ENCODE measurements at places on chromosomes 6 and 20.
A peak's percentile ranks its signal among the peaks of the same experiment; 100 is the strongest.

DNA sequence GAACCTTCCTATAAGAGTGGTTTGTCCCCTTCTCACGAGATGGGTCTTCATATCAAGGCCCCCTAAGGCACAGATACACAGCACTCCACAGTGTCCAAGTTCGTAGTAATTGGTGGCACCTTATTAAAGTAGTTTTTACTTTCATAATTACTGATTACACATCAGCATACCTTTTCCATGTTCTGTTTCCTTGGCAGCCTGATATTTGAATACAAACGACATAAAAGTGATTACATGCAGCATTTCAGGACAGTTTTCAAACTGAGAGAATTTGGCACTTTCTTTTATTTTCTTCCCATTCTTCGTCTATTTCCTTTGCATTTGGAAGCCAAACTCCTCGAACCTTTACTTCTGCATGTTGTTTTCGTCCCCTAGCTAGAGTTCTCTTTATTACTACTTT, 139.7 kb downstream of the MTHFD1L start:
- DNase-seq, result no peak

DNA sequence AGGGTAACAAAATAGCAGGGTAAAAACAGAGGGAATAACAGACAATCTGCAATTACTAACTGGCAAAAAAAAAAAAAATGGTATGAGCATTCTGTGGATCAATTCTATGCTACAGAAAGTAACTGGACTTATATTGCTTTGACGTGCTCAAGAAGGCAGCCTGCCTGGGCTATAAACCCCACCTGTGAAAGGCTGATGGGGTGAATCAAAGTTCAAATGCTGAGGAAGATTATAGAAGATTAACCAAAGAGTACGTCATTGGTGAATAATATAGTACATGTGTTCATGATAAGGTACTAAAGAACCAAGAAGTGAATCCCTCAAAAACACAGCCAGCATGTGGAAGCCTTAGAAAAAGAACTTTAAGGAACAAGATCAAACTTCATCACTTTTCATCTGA, 441.9 kb upstream of the PTCHD4 start:
- DNase-seq, result no peak

- no peak for DNase-seq
These were observed 32.5 kb downstream of the PDYN start for GRCh38 chr20:1961374-1961773.

DNA sequence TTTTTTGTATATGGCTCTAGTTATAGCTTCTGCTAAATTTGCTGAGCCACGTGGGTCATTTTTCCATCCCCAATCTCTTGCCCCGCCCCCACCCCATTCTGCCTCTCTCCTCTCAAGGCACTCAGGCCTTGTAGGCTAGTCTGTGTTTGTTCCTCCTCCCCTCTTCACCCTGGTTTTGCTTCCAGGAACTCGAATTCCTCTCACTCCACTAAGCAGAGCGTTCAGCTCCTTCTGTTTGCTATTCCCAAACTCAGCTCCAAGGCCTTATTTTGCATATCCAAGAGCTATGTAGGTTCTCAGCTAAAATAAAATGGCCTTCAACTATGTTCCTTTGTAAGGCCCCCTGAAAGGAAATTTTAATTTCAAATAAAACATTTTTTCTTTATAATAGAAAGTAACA, 1293.7 kb downstream of the EPHA7 start:
- DNase-seq, result no peak

- DNase-seq, result peak; percentile 84
These were observed 802.9 kb downstream of the MAFB start for GRCh38 chr20:39885975-39886649.

- peak; percentile 38 for DNase-seq
These were observed 12.9 kb downstream of the COX7A2 start for GRCh38 chr6:75230484-75231325.

DNA sequence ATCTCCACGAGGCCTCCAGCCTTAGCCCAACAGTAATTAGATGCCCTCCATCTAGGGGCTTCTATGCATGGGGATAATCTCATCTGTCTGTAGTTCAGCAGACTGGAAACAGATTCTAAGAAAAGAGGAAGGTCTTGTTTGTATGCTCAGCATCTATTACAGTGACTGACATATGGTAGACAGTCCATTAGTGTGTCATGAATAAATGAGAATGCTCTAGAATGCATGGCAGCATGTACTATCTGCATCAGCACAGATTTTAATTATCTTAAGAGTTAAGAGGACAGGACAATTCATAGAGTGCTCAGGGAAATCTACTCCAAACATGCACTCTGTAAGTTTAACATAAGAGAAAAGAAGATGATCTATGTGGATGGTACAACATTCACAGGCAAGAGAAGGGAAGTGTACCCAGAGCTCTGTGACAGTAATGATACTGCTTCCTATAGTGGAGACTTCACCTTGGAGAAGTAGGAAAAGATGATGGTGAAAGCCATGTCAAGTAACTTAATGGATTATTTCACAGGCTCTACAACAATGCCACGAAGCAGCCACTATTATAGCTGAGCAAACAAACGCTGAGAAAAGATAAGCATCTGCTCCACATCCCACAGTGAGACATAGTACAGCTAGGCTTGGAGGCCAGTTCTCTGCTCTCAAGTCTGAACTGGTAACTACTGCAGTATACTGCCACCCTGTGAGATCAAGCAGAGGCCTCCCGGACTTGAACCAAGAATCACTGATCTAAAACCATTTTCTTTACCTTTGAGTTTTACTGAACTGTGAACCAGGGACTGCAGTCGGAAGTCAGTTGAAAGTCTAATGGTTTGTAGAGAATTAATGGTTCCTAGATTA, 309.2 kb upstream of the SPTLC3 start:
- no peak for DNase-seq

DNA sequence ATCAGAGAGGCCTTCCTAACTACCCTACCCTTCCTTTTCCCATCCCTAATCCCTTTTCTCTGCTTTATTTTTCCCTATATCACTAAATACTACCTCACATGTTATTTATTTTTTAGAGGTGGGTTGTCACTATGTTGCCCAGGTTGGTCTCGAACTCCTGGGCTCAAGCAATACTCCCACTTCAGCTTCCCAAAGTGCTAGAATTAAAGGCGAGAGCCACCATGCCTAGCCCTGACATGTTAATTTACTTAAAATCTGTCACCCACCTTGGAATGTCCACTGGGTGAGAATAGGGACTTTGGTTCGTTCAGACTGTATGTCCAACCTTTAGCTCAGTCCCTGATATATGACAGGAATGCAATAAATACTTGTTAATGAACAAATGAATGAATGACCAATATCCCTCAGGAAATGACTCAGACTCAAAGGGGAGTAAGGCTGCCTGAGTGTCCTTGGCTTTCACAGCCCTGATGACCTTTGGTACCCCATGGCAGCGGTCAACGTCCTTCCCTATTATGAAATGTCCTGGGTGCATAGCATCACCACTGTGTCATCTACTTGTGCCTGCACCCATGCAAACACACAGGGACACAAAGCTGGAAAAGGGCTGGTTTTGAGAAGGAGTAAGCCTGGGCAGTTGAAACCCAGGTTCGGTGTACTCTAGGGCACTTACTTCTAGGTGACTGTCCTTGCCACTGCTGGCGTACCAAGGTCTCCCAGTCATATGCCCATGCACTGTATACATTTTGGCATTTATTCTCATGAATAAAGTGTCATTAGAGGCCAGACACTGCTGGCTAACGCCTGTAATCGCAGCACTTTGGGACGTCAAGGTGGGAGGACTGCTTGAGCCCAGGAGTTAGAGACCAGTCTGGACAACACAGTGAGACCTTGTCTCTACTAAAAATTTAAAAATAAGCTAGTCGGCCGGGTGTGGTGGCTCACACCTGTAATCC, 26.5 kb downstream of the BCL2L1 start:
- no peak for DNase-seq

- no peak for DNase-seq
These were observed 51.3 kb downstream of the ADAT2 start for GRCh38 chr6:143399176-143399575.

DNA sequence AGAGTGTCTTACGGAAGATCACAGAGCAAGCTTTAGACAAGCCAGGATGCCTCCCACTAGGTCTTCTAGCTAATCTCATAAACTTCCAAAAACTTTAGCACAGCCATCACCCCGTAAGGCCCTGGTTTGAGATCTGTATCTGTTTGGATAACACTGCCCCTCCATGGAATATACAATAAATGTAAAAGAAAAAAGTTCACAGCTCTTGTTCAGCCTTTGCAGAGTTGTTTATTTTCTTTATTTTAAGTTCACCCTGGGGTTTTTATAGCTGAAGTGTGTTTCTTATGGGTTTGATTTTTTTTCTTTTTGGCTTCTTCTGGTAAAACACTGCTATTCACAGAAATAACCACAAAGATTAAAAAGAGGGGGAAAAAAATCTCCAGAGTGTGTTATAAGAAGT, 125.6 kb downstream of the EYA2 start:
- DNase-seq, result no peak

Measured in AG09309 (cell line).